ENCODE measurements at places on chromosomes 4 and X. TPM values are rescaled to one million over a fixed set of nuclear protein-coding genes. Genes with fewer than 3 reads are reported as not detected.

DNA sequence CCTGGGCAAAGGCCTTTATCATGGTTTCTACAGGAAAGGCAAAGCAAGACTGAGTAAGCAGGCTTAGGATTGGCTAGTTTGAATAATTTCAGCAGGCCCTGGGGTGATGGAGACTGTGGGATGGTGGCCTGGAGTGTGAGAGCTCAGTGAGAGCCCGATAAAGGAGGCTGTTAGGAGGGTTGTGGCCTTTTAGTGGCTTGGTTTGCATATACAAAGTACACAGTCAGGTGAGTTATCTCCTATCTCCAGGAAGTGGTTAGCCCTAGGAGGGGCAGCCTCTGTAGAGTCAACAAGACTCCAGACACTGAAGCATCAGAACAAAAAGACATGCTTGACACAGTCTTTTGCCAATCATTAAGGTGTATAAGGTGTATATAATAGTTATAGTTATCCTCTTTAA lies 157.2 kb downstream of the CFAP299 start:
- no peak for DNase-seq

DNA sequence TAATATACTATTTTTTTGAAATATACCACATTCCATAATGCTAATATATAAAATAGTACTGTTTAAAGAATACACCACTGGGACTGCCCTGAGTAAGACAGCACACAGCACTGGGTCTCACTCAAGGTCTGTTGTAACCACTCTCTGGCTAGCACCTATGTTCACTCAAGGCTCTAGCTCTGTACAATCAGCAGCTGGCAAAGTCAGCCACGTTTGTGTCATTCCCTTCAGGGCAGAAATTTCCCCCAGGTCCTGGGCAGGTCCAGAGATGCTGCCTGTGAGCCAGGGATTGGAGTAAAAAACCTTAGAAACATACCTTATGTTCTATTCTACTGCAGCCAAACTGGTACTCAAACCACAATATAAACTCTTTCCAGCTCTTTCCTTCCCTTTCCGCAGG lies 1160.2 kb upstream of the ADGRL3 start:
- no peak for DNase-seq

DNA sequence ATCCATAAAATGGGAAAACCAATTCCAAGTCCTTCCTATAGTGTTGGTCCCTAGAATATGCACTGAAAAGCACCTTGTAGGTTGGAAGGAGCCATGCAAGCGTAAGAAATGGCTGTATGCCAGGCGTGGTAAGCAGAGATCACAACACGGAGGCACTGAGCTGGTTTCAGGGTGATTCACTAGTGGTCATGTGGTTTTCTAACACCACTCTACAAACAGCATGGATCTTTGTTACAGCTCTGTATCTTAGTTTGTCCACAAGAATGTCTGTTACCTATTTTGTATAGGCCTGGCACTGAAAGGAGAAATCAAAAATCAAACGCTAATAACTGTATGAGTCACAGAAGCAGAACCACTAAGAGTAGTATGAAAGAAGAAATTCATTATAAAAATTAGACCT lies 71.9 kb downstream of the MAGEB17 start:
- DNase-seq = peak; percentile 88

DNA sequence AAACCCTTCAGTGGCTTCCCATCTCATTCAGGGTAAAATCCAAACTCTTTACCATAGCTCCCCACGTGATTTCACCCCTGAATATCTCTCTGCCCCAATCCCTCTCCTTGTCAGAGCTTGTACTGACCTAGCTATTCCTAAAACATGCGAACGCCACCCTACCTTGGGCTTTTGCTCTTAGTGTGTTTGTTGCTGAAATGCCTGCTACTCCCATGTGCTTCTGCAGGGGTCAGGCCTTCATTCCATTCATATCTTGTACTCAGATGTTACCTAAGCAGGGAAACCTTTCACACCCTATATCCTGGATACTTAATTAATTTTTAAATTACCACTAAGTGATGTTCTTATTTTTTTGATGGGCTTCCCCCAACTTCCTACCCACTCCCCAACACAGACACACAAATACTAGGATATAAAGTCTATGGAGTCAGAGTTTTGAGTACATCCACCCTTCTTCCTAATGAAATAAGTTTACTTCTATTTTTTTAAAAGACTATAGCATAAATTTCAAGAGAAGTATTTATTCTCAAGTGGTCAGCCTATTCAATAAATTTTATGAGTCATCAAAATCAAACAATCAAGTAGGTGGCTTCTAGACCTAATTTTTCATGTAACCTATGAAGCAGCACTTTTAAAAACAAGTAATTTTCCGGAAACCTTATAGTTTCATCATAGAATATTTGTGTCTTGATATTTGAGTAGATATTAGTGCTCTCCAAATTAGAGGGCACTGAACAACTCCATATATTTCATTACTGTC lies 189.4 kb downstream of the RAPGEF2 start:
- DNase-seq = no peak

Gene ODAM
- not detected for total RNA-seq

DNA sequence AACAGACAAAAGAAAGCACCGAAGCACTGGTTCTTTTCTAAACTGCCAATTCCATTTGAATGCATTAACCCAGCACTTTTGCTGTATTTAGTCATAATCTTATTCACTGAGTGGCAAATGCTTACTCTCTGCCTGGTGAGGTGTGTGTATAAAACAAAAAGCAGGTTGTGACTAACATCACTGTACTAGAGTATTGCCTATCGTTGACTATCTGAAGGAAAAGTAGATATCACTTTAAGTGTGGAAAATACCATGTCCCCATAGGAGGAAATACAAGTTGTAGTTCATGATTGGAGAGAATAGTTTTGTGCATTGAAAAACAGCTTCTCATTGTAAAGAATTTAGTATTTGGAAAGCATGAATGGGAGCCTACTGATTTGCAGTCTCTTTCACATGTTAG lies 2.7 kb downstream of the PDLIM5 start:
- peak; percentile 15 for DNase-seq

GRCh38 chr4:120994521-120994920 lies 72.0 kb upstream of the PRDM5 start:
- DNase-seq = no peak

Gene MAGEA1
- total RNA-seq = not detected

GRCh38 chrX:53895270-53895669 lies 149.0 kb downstream of the PHF8 start:
- no peak for DNase-seq

Data from IMR-90 (cell line).